ENCODE measurements at places on chromosomes 16 and 17.

- peak; percentile 85 for DNase-seq
Observed at GRCh38 chr17:66549731-66550207, 247.4 kb downstream of the PRKCA start.

- no peak for DNase-seq
Observed at GRCh38 chr16:29649588-29650494, 13.2 kb upstream of the SPN start.

DNA sequence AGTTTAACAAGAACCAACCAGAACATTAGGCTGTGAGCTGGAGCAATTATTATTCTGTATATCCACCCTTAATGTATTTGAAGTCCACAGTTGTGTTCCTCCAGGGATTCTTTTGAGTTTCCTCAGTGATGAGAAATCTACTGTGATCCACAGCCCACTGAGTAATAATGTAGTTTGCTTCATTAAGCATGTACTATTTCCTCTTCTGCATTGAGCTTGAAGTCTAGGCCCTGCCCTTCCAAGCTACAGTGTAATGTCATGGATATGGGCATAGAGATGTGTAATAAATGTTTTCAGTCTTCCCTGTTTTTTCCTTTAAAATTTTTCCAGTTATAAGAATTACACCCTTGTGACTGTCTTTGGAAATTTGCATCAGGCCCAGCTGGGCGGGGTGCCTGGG lies 36.4 kb upstream of the SLC12A3 start:
- no peak for DNase-seq

- DNase-seq: no peak
Observed at GRCh38 chr17:35119370-35120165, at the start of gene RAD51D. Gene RAD51D, minus strand, starts transcription at chr17:35119860. Its CDS starts 247 bp downstream, at chr17:35119613.

GRCh38 chr17:76568811-76569221 lies 16.8 kb downstream of the ST6GALNAC2 start:
- no peak for DNase-seq

DNA sequence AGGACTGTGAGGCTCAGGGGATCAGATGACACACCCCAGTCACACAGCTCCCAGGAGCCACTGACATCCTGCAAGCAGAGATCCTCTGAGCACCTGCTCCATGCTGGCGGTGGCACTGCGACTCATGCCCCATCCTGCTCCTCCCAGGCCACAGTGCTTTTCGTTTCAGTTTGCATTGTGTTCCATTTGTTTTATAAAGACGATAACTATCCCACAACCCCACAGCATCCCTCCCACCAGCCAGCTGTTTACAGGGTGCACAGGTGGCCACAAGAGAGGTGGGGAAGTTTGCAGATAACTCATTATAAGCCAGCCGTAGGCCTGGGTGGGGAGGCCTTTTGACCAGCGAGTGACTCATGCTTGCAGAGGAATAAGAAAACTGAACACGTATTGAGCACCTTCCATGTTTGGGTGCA lies 28.2 kb downstream of the BCO1 start:
- DNase-seq: no peak

- DNase-seq: no peak
Observed at GRCh38 chr16:6250511-6250910, 1082.1 kb upstream of the RBFOX1 start.

DNA sequence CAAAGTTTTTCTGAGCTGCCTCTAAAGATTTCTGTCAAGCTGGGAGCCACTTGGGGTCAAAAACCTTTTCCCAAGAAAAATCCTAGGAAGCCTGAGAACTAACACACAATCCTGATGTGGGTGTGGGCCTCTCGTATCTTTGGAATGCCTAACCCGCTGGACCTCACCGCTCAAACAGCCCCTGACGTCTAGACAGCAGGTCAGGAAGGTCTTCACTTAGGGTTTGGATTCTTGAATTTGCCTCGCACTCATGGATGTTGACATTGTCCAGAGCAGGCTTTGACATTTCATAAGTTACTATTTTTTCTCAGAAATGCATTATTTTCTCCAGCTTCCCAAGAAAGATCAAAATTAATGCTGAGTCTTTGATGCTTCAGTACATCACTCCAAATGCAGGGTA lies 18.9 kb downstream of the TEX2 start:
- DNase-seq: no peak

GRCh38 chr16:55613613-55614335 lies 42.0 kb upstream of the SLC6A2 start:
- DNase-seq: no peak

- DNase-seq: no peak
Observed at GRCh38 chr17:7004398-7005253, 7.8 kb upstream of the RNASEK start.

DNA sequence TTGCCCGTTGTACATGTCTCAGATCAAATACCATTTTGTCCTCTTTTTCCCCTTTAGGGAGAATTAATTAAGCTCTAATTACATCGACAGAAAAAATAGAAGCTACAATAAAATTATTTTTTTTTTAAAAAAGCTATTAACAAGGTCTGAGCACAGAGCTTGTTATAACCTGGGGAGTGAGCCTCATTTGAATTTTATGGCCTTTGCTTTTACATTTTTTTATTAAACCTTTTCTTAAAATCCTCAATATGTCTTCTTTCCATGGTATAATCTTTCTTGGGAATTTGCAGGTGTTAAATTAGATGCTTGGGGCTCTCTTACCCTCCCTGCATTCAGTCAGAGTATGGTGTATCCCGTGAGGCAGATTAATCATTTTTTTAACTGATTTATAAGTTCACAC lies 212.5 kb upstream of the XYLT1 start:
- DNase-seq: no peak

DNA sequence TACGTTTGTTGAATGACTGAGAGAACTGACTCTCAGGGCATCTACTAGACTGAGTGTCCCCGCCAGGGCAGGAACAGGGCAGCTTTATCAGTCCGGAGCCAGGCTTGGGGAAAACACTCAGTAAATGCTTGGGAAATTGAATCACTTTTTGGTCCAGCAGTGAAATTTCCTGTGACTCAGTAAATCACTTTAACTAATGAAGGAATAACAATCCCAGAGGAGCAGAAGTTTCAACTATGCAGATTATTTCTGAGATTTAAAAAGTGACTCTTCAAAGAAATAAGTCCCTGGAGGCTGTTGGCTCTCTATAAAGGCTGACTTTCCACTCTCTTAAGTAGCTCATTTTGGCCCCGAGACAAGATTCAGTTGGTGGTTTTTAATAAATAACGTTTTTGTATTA lies 101.8 kb downstream of the FOXL1 start:
- no peak for DNase-seq

GRCh38 chr17:13888056-13888609 lies 181.2 kb upstream of the COX10 start:
- DNase-seq: no peak

DNA sequence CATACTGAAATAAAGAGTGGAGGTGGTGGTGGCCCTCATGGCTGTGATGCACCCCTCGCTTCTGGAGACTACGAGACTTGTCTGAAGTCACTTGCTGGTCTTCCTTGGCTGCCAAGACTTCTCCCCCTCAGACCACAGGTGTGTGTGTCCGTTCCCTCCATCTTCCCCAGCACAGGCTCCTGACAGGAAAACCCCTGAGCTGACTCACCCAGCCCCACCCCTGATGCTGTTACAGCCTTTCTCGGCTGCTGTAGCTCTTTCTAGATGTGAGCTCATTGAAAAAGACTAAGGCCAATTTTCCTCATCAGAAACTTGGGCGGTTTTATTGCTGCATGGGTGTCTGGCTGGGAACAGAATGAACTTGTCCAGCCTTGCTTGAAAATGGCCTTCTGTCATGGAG lies 296.9 kb downstream of the TMEM114 start:
- no peak for DNase-seq

GRCh38 chr16:88430185-88430523 lies 22.9 kb upstream of the ZFPM1 start:
- no peak for DNase-seq

DNA sequence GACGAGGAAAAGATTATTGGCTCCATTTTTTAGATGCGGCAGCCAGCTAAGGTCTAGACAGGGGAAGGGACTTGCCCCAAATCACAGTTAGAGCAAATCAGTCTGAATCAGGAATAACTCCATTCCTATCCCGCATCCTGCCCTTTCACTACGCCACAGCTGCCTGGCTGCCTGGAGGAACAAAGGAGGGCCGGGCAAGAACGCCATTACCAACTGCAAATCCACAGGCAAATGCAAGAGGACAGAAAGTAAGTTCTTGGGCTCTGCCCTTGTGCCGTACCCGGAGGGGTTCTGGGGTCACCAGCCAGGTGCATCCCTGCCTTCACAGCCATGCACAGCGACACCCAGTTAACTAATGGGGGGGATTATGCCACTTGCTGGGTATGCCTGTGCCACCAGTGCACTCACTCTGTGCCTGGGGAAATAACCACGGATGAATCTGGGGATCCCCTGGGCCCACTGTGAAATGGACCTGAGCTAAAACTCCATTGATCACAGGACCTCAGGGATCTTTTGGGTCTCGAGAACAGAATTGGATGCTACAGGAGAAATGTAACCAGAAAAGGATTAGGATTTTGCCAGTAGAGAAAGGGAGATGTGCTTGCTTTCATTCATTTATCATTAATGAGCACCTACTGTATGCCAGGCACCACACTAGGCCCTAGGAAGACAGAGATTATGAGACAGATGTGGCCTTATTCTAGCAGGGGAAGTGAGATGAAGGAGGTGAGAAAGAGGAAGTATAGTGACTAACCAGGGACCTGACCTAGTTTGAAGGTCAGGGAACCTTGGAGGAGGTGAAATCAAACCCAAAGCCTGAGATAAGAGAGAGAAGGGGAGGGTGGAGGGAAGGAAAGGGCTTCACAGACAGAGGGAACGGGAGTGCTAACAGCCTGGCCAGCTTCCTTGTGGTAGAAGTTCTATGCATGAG lies 17.7 kb downstream of the BCL7C start:
- DNase-seq: no peak

DNA sequence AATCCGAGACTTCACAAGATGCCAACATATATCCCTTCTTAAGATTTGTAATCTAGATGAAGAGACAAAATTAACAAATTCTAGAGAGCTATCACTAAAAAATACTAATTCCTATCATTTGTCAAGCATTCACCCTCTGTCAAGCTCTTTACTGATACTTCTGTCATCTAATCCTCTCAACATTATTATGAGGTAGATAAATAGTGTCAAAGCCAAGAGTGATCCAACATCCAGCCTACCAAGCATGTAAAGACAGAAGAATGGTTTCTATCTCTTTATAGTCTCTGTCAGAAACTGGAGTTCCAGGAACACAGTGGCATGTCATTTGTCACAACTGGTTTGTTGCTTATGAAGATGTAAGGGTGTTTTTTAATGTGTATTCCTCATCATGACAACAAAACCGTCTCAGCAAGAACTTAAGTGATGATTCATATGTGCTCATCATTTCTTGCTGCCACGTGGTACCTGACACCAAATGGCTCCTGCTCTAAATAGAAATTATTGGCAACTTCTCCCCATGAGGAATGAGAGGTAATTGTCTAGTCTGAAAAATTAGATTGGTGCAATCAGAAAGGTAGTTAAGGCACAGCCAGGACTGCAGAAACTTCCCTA lies 196.8 kb downstream of the TOX3 start:
- DNase-seq: no peak

- DNase-seq: no peak
Observed at GRCh38 chr16:85557083-85557970, 55.8 kb upstream of the GSE1 start.
